ENCODE measurements at places on chromosomes 3 and 15.

GRCh38 chr3:179921500-179921899 is 115.2 kb downstream of the PEX5L start:
- no peak for DNase-seq

DNA sequence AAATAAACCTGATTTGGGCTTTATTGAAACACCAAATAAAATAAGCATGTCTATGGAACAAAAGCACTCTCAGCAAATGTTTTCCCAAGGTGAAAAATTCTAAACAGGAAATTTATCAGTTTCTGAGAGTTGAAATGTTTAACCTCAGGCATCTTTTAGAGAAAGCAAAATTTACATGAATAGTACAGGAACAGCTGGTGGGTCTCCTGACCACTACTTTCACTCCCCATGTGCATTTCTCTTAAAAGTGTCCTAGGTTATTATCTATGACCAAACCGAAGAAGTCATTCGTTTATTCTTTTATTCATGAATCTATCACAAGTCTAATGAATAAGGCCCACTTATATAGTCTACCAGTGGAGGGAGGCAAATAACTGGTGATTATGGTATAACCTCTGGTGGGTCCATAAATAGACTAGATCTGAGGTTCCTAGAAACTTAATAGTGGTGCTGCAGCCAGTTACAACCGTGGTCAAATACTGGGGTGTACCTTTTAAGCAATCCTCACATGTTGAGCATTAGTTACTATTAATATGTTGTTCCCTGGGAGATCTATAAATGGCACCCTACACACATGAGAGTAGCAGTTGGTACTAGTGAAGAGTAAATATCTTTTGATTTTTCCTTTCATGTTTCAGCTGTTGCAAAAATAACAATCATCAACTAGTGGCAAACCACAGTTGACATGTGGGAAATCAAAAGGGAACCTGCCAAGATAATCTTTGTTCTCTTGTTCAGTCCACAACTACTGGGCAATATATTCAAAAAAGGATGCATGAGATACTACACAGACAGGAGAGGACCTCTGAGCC is 169.3 kb upstream of the STAC start:
- DNase-seq = no peak

GRCh38 chr15:71443538-71443937 is 328.3 kb downstream of the THSD4 start:
- peak; percentile 47 for DNase-seq

- no peak for DNase-seq
Measured at GRCh38 chr3:181683563-181683962, 28.2 kb upstream of the SOX2 start.

- DNase-seq = no peak
Measured at GRCh38 chr3:73664389-73664788, 39.6 kb upstream of the PDZRN3 start.

DNA sequence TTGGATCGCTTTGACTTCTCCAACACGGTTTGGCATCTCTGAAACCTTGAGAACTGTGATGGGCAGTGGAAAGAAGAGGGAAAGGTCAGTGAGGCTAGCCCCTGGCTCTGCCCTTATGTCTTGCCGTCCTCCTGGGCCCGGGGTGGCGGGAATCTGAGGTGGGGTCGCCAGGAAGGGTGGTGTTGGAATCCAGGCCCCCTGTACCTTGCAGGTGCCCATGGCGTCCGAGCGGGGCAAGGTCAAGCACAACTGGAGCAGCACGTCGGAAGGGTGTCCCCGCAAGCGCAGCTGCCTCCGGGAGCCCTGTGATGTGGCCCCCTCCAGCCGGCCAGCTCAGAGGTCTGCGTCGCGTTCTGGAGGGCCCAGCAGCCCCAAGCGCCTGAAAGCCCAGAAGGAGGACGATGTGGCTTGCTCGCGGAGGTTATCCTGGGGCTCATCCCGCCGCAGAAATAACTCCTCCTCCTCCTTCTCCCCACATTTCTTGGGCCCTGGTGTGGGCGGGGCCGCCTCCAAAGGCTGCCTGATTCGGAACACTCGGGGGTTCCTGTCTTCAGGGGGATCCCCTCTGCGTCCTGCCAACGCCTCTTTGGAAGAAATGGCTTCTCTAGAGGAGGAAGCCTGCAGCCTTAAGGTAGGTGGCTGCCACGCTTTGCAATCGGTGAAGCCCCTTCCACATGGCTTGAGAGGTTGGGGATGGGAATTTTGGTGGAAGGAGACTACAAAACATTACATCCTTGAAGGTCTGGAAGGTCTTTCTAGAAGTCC is 907 bp downstream of the TATDN2 start:
- DNase-seq = peak; percentile 62

GRCh38 chr3:87298111-87298718 is 21.8 kb upstream of the POU1F1 start:
- peak; percentile 73 for DNase-seq

- DNase-seq = peak; percentile 93
Measured at GRCh38 chr15:71752604-71753289, 57.6 kb upstream of the NR2E3 start.

- no peak for DNase-seq
Measured at GRCh38 chr3:135803028-135803692, 162.4 kb upstream of the PPP2R3A start.

DNA sequence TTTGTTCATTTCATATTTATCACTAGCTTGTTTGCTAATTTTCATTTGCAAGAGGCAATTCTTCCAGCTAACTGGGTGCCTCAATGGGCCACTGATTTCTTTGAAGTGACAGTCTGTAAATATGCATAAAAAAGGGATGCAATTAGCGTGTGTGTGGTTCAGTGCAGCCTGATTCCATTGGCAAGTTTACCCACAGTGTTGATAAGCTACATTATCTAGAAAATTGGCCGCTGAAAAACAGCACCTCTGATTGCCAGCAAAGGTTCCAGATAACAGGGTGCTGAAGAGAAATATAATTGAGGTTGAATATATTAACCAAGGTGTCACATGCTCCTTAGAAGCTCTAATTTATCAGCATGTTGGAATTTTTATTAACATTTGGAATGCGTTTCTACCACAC is 76.9 kb downstream of the SAMMSON start:
- no peak for DNase-seq

DNA sequence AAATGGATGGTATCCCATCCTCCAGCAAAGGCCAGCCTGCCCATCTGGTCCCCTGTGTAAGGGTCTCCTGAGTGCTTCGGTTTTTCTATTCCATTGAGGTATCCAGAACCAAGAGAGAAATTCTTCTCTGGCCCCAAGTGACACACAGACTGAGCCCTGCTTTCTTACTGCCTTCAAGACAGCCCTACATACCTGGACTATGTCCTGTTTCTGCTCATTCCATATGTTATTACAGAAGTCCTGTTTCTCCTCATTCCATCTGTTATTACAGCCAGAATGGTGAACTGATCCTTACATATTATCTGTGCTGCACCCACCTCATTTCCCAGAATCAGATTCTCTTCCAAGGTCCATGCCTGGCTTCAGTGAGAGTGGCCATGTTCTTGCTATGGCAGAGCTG is 115.2 kb downstream of the DCLK3 start:
- DNase-seq = no peak

- DNase-seq = no peak
Measured at GRCh38 chr15:39629906-39630305, 49.0 kb downstream of the THBS1 start.

DNA sequence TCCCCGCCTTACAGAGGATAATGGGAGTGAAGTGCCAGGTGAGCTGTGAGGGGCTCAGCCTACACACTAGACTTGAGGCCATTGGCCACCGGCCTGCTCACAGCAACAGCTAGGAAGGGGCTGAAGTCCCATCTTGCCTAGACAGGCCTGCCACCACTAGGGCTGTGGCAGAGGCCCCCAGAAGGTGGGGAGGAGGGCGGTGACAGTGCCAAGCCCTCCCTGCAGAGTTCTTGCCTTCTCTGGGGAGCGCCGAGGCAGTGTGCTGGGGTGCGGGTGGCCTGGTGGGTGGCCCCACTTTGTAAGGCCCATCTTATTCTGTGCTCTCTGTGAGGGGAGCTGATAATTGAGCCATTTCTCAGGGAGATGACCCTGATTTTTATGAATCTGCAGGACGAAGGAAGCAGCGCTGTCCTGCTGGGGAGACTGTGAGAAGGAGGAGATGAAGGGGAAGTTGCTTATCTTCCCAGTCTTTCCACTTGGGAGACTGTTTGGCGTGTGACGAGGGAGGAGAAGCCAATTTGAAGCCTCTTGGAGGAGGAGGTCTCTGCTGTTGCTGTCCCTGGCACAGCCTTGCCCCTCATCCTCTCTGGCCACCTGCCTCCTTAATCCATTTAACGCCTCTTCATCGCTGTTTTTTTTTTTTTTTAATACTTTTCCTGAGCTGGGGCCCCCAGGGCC is 104.3 kb downstream of the LINGO1 start:
- no peak for DNase-seq

- no peak for DNase-seq
Measured at GRCh38 chr3:27213450-27213849, 155.7 kb downstream of the NEK10 start.

DNA sequence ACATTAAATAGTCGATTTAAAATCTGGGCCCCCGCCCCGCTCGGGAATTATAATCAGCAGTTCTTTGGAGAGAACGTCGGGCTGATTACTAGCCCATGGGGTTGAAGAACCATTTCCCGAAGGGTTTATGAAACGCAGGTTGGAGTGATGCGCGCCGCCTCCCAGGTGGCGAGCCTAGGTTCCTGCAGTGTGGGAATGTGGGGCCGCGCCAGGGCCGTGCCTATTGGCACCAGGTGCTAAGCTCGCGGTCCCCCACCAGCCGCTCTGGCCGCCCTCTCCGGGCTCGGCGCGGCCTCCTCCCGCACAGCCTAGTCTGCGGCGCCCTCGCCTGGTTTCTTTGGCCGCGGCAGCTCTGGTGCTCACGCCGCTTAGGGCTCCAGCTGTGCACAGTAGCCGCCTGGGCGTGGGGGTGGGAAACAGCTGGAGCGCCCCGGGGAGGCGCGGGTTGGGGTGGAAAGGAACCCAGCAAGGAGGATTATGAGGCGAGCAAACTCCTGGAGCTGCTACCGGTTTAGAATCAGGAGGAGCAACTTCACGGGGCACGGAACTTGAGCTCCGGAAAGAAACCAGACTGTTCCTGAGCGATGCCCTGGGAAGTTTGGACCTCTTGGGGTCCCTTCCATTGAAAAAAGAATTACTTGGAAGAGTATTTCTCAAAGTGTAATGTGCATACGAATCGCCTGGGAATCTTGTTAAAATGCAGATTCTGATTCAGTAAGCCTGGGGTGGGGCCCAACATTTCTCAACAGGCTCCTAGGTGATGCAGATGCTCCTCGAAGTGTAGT is 5.6 kb upstream of the MECOM start:
- DNase-seq = peak; percentile 55

DNA sequence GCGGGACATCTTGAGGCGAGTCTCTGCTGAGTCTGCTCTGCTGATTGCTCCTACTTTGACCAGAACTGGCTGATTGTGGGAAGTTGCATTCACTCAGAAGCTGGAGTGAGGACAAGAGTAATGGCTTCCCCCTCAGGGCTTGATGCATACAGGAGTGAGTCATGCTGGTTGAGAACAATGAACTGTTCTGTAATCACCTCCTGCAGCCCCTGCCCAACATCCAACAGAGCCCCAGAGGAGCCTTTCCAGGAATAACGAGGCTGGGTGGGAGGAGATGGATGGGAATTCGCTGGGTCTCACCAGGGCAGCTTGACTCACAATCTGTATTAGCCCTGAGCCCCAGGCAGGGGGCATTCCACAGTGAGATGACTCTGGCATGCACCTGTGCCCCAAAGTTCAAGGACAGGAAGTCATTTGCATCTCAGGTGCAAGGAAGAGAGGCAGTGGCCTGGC is 85.0 kb downstream of the RAB11A start:
- no peak for DNase-seq

GRCh38 chr15:29665444-29666003 is 156.7 kb downstream of the TJP1 start:
- DNase-seq = no peak

DNA sequence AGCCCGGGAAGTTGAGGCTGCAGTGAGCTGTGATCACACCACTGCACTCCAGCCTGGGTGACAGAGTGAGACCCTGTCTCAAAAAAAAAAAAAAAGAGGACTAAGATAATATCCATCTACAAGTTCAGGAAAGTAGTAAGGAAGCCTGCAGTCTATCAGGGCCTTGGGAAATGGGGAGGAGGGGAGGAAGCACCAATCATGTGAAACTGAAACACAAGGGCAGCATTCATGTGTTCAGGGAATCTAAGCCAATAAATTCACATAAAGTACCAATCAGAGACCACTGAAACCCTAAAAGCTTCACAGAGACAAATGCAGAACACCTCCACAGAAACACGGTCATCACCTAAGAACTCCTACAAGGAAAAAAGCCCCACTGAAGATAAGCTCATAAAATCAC is 22.9 kb upstream of the HHATL start:
- DNase-seq = no peak

DNA sequence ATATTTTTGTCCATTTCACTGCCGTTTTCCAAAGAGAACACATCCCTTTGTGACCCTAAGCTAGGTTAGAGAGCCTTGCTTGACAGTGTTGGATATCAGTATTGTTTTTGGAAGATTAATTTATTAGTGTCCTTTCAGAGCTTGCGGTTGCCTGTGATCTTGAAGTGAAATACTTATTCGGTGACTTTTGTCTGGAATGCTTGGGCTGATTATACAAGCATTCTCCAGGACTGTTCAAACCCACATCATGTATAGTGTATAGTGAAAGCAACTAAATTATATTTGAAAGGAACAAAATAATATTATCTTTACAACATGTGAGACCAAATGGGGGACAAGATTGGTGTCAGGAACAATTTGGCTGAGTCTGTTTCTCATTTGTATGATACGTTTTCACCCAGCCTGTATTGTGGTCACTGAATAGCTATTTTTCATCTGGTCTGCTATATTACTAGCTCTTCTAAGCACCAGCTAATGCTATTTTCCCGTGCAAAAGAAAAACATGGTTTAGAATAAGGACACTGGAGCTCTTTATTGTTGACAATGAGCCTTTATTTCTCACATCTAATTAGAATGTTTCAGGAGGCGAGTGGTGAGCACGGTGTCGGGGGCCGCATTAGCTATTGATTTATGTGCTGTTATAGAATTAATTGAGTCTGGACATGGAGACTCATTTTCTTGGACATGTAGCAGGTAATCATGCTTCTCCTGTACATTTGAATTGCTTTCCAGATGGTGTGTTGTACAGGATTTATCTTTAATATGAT is 158.1 kb downstream of the APBA2 start:
- no peak for DNase-seq

GRCh38 chr15:94239474-94239873 is 8.1 kb downstream of the MCTP2 start:
- DNase-seq = no peak

DNA sequence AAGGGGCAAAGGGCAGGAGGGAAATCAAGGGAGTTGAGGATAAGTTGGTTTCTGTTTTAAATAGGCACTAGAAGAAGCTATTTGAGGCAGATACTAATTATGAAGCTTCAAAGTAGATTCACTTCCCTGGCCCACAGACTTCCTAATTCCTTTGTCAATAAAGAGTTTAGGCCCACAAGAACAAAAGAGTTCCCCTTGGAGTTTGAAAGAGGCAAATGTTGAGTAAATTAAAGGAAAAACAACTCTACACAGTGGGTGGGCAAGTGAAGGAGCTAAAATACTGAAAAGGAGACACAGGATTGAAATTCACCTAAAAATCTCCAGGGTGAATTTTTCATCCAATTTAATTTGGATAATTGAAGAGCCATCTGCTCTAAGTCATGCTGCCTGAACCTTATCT is 411.7 kb upstream of the RORA start:
- no peak for DNase-seq

GRCh38 chr3:15899388-15899787 is 101.6 kb upstream of the ANKRD28 start:
- peak; percentile 32 for DNase-seq

GRCh38 chr15:43769584-43770228 is 7.1 kb downstream of the ELL3 start:
- peak; percentile 28 for DNase-seq

GRCh38 chr15:65323071-65323511 is 18.6 kb downstream of the RNU5B-1 start:
- no peak for DNase-seq

All from A549 (cell line).